Cardiac muscle cell (in vitro differentiated cells and primary cell): ENCODE measurements at places on chromosomes 1 and 21. TPM values are rescaled to one million over a fixed set of nuclear protein-coding genes. Genes with fewer than 3 reads are reported as not detected.
A peak's percentile ranks its signal among the peaks of the same experiment; 100 is the strongest.

- peaks cover 50% of the 10 kb centered on the region for H3K4me1 ChIP-seq
- H3K27ac ChIP-seq = peak overlapping the region; percentile 85
- DNase-seq = peak; percentile 51
- no peak overlapping the region for H3K4me3 ChIP-seq
- H3K36me3 ChIP-seq = peaks cover 3% of the 10 kb centered on the region
Measured at GRCh38 chr1:36239941-36240637, 15.8 kb downstream of the THRAP3 start.

Gene LDLRAD1
- not detected in 2 replicates for total RNA-seq

- no peaks in the 10 kb centered on the region for H3K27me3 ChIP-seq
- DNase-seq = no peak
- no peak overlapping the region for H3K27ac ChIP-seq
- peaks cover 7% of the 10 kb centered on the region for H3K4me1 ChIP-seq
Measured at GRCh38 chr1:74357150-74357549, 122.0 kb downstream of the TNNI3K start.

DNA sequence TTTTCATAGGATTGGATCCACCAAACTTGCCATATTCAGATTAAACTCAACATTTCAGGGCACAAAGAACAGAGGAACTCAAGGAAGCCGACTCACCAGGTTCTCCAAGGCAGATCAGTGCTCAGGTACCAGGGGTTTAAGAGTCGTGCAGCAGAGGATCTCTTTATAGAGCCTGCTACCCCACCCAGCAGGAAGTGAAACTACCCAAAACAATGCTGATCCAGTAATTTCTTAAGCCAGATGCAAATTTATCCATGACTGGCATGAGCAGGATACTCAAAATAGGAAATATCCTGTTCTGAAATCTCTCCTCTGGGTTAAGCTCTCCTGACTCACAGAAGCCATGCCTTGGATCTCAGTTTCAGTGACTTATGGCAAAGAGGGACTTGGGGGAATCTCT is at the start of gene SPRR2A:
Gene SPRR2A, minus strand, starts transcription at position 138 of the 400 bp plus-strand sequence. CDS start 777 bp downstream, outside the sequence.
- no peak for DNase-seq
- no peaks in the 10 kb centered on the region for H3K27me3 ChIP-seq
- no peak within 1 kb of the TSS for H3K4me3 ChIP-seq
- H3K27ac ChIP-seq = no peak within 1 kb of the TSS

DNA sequence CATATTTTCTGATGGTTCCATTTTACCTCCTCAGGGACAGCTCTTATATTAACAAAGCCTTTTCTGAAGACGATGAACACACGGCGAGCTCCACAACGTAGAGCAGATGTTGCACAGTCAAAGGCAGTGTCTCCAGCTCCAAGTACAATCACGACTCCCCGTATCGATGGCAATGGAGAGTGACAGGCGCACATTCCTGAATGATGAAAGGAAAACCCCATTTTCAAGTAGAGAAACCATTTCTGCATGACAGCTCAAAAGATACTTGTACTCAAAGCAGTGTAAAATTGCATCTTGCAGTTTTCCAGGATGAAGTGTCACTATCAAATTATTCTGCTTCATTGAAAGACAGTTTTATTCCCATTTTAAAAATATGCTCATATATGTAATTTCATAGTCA is 327.6 kb downstream of the DPYD start:
- DNase-seq = no peak
- no peaks in the 10 kb centered on the region for H3K4me1 ChIP-seq
- no peaks in the 10 kb centered on the region for H3K27me3 ChIP-seq
- no peaks in the 10 kb centered on the region for H3K36me3 ChIP-seq

Gene C1orf94
- not detected in 2 replicates for total RNA-seq

DNA sequence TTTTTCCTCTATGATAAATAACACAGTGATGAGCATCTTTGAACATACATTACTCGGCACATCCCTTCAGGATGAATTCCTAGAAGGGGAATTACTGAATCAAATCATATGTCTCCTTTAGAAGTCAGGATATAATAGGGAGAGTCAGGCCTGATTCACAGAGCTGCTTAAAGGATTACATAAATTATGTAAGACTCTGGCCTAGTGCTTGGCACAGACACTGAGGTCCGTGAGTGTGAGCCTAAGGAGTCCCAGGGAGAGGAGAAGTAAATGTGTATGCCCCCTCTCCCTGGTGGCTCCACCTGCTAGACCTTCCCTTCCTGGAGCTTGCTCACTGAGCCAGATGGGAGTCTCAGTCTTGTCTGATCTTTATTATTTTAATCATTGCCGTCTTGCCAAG is 8.6 kb upstream of the FOXE3 start:
- peaks cover 54% of the 10 kb centered on the region for H3K27me3 ChIP-seq
- no peaks in the 10 kb centered on the region for H3K36me3 ChIP-seq
- H3K27ac ChIP-seq = no peak overlapping the region
- no peaks in the 10 kb centered on the region for H3K4me1 ChIP-seq
- no peak overlapping the region for H3K4me3 ChIP-seq
